ENCODE measurements at places on chromosomes 16 and 17.

GRCh38 chr17:7912927-7913524, 3.1 kb downstream of the RNF227 start:
- no peak for DNase-seq

DNA sequence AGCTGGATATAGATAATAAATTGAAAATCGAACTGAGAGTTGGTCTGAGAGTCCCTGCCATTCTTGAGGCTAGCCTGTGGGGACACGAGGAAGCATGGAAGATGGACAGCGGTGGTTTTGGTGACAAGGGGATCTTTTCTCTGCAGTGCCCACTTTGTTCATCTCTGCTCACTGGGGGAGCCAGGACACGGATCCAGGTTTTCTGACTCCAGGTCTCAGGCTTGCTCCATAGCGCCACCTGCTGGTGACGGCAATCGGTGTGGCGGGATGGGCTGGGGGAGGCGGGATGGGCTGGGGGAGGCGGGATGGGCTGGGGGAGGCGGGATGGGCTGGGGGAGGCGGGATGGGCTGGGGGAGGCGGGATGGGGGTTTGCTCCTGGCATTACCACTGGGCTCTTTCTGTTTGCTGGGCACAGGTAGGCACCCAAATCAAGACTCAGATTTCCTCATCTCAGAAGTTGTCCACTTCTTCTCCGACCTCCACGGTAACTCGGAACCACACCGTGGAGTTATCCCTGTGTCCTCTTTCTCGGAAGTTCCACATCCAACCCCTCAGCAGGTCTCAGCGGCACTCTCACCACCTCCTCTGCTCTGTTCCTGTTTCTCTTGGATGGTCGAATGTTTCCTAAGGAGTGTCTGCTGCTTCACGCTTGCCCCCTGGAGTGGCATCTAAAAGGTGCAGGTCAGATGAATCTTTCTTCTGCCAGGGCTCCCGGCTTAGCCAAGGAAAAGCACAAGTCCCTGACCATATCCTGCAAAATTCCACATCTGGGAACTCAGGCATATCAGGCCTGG, 142.4 kb downstream of the CYLD start:
- peak; percentile 38 for DNase-seq

DNA sequence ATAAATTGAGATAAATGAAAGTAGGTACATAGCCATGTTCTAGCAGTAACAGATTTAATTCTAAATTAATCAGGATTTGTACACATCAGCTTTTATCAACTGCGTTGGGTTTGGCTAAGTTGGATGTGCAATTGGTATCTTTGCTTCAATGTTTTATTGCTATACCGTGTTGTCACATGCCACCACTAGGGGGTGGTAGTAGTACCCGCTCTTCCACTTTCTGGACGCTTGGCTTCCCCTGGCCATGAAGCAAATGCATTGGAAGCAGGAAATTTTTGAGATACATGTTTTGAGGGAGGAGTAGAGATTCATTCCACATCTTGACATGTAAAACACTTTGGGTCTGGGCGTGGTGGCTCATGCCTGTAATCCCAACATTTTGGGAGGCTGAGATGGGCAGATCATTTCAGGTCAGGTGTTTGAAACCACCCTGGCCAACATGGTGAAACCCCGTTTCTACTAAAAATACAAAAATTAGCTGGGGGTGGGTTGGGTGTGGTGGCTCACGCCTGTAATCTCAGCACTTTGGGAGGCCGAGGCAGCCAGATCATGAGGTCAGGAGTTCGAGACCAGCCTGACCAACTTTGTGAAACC, 58.6 kb downstream of the EMP2 start:
- DNase-seq, result peak; percentile 45

DNA sequence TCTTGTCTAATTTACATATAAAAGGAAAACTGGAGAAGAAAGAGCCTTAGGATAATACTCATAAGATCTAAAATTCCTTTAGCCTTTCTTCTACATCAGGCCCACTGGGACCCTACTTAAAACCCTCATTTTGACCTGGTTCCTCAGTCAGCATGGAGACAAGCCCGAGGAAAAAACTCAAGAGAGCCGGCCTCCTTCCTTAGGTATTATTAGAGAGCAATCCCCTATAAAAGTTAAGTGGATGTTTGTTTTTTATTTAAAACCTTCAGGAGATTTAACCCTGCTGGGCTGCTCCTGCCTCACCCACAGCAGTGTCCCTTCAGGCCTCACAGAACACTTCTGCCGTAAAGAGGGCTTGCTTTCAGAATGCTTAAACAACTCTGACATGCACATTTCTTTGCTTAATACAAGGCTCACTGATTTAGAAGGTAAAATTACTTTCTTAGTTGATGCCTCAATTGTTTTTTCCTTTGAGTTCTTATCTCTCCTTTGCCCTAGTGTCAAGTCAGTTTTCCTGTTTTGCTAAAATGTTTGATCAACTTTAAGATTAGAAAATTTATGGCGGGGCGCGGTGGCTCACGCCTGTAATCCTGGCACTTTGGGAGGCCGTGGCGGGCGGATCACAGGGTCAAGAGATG, 145.6 kb upstream of the TBX2 start:
- no peak for DNase-seq

GRCh38 chr16:68889508-68890150, 46.3 kb downstream of the TANGO6 start:
- DNase-seq, result no peak

GRCh38 chr16:20676837-20677236, 20.6 kb downstream of the ACSM1 start:
- no peak for DNase-seq

DNA sequence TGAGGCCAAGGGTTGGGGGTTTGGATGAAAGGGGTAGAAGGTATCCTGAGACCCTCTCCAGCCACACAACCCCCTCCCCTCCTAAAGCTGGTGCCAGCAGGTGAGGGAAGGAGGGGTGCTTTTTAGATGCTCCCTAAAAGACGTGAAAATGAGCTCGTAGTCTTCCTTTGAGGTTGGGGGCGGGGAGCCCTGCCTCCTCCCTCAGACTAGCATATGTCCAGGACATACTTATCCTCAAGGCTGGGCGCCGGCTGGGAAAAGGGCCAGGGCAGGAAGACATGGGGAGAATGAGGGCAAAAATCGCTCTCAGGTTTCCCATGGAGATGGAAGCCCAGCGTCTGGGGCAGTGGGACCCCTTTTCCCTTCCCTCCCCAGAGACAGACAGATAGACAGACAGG, 26.7 kb downstream of the SRCIN1 start:
- no peak for DNase-seq

GRCh38 chr16:9091867-9092281, 430 bp downstream of the HAPSTR1 start:
- peak; percentile 50 for DNase-seq

GRCh38 chr17:16150251-16150856, 65.0 kb downstream of the NCOR1 start:
- DNase-seq, result no peak

- DNase-seq, result no peak
Measured at GRCh38 chr16:61654962-61655361, 381.3 kb downstream of the CDH8 start.

DNA sequence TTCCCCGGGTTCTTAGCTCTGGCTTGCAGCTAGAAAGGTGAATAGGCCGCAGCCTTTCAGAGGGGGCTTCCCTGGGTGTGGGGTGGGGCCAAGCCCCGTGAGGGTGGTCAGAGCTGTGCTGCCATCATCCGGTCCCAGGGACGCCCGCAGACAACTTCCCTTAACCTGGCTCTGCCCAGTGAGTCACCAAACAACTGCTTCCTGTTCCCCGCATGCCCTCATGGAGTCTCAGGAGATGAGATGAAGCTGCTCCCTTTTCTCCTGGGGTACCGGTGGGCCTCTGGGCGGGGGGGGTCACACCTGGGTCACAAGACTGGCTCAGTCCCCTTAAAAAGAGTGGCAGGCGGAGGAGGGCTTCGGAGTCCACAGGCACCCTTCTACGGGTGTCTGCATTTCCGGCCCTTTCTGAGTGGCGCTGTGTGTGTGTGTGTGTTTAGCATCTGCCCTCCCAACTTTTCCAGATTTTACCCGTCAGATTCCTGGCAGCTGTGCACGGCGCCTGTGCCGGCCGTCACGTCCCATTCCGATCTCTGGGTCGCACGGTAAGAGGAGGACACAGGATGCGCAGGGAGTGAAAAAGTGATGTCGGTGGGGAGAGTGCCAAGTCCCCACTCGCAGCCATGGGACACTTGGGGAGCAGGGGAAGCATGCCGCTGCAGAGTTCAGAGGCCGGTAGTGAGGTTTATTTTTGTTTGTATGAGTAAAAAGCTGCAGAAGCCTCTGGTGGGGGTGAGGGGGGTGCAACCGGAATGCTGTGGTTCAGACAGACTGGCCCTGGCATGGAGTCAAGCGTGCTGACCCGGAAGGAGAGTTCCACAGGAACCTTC, 16.8 kb downstream of the HIC1 start:
- no peak for DNase-seq

GRCh38 chr16:54431997-54432896, 145.7 kb upstream of the IRX3 start:
- DNase-seq, result no peak

- DNase-seq, result no peak
Measured at GRCh38 chr16:53374800-53375199, 59.5 kb upstream of the RBL2 start.

DNA sequence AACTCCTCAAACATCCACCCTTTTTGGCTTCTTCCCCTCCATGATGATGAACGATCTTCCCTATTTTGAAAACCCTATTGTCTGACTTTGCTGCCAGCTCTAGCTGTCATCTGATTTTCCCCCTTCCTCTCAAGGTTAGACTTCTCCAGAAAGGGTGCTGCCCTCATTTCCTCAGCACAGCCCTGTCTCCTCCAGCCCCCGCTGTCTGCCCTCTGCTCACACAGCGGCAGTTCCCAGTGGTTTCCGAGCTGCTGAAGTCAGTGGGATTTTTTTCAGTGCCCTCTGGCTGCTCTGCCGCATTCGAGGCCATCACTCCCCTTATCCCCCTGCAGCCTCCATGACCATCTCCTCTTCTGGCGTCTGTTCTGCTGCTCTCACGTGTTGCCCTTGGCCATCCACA, 26.6 kb upstream of the C17orf107 start:
- DNase-seq, result no peak

- no peak for DNase-seq
Measured at GRCh38 chr17:38357486-38358123, 6.0 kb downstream of the SOCS7 start.

GRCh38 chr17:8147805-8148404, 4.3 kb downstream of the PER1 start:
- DNase-seq, result no peak
